GM10248 (cell line): ENCODE measurements at places on chromosomes 13 and 19.

- peak; percentile 80 for DNase-seq
Observed at GRCh38 chr13:22114630-22115311, 443.9 kb downstream of the FGF9 start.

- DNase-seq: no peak
Observed at GRCh38 chr19:31300422-31300821, 48.8 kb downstream of the TSHZ3 start.

- no peak for DNase-seq
Observed at GRCh38 chr13:59691501-59692066, 472.1 kb downstream of the DIAPH3 start.

DNA sequence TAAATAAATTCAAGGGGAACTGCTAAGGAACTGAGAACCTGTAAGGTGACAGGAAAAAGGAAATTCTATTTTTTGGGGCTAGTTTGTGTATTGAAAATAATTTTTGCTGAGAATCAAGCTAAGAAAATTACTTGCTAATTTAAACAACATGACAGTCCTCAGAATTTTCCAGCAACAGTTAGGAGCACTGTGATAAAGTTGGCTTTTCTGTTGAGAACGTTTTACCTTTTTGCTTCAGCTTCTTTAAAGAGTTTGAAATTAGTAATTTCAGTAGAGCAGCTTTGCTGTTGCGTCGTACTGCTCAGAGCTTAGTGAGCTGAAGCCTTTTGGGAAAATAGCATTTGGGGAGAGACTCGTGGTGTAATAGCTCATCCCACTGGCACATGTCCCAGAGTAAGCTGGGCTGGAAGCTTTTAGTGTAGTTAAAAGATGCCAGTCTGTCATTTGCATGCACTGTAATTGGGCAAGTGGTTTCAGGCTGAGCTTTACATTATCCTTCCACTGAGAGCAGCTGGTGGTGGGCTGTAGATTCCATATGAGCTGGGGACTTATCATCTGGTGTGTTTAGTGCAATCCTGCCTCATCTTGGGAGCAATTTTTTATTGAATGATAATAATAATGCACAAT is 69.8 kb downstream of the LRCH1 start:
- no peak for DNase-seq

DNA sequence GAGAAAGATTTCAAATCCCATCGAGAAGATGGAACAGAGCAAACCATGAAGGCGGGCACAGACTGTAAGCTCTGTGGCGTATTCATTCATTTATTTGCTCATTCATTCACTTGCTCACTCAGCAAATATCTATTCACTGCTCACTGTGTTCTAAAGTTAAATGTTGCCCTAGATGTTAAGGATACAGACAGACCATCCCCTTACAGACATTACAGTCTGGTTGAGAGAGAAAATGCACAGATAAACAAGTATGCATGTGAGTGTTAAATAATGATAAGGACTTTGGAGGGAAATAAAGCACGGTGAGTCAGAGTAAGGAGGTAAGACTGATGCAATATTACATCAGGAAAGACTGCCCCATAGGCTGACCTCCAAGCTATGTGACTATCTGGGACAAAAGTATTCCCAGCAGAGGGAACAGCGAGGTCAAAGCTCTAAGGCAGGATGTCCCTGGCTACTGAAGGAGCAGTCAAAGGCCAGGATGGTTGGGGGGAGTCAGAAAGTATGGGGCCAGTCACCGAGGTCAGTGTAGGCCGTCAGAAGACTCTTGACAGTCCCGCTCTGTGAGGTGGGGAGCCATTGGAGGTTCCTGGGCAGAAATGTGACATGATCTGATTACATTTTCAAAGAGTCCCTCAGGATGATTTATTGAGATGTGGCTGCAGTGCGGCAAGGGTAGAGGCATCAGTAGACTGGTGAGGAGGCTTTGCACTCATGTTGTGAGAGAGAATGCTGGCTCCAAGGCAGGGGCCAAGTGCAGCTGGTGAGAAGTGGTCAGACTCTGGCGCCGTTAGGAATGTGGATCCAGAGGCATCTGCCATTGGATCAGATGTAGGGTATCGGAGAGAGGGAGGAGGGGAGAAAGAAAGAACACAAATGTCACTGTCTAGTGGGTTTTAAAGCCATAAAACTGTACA is 37.9 kb downstream of the MBNL2 start:
- DNase-seq: no peak

- DNase-seq: no peak
Observed at GRCh38 chr19:6596621-6597020, 5.7 kb upstream of the CD70 start.

- no peak for DNase-seq
Observed at GRCh38 chr13:64130171-64130570, 2714.5 kb upstream of the PCDH20 start.

DNA sequence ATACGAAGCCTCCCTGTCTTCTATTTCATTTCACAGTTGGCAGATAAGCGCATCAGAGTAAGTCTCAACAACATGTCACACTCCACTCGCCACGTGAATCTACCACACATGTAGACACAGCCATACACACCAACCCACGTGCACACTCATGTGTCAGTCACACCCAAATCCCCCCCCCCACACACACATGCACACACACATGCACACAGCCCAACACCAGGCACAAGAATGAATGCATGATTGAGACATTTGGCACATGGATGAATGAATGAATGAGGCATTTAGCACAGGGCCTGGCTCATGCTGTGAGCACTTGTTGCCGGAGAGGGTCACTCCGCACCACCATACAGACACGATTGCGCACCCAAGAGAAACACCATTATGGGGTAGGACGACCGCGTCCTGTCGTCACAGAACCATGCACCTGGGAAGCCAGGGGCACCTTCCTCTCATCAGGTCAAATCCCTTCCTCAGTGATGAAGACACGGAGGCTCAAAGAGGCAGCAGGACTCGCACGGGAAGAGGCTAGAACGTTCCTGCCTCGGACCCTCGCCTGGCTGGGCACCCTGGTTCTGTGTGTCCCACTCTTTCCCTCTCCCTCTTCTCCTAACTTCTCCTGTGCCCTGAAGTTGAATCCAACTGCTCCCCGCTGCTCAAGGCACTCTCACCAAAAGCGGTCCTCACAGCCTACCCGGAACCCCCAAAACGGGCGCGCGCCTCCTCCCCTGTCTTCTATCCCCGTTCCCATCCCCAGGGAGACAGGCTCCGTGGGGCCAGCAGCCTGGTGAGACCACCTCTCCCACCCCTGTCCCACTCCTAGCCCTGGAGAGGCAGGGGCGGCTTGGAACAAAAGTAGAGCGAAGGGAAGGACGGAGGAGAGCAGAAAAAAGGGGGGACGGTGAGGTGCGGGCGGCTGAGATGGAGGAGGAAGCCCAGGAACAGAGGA is 1.3 kb downstream of the MEIS3 start:
- DNase-seq: no peak

DNA sequence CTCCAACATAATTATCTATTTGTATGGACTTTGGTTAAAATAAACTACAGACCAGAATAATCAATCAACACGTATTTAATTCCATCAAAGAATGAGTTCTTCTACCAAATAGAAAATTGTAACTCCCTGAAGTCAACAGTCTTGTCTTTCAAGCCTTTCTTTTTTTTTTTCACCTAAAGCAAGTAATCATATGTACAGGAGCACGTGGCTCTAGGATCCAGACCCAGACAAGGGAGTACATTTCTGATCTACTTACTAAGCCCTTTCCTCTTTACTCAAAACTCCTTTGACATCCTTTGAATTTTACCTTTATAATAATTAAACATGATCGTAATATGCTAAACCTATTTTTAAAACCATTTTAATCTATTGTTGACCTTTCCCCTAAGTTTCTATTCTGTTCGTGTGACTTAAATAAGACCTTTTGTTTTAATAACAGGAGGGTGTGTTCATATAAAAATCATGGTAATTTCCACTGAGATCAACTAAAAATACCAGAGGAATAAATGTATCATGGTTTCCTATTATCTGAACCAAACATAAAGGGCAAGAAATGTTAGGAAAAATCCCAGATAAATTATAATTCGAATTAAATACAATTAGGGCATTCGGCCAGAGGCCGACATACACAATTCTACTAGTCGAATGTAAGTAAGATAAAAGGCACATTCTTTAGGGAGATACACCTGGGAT is 1.7 kb downstream of the SLC7A1 start:
- DNase-seq: no peak

DNA sequence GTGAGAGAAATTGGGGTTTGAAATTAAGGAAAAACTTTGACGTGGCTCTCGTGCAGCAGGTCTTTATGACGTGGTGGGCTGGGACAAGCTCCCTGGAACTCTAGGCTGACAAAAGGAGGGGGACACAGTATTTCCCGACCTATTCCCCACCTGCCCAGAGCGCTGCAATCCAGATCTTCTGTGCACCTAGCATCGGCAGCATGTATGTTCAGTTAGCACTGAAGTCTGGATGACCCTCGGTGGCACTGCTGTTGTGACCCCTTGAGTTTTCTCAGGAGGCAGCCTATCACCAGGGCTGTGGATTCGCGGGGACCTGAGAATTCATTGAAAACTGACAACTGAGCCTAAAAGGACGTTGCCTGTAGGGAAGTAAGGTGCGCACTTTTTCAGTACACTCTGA is 9.1 kb upstream of the ZNF536 start:
- no peak for DNase-seq

DNA sequence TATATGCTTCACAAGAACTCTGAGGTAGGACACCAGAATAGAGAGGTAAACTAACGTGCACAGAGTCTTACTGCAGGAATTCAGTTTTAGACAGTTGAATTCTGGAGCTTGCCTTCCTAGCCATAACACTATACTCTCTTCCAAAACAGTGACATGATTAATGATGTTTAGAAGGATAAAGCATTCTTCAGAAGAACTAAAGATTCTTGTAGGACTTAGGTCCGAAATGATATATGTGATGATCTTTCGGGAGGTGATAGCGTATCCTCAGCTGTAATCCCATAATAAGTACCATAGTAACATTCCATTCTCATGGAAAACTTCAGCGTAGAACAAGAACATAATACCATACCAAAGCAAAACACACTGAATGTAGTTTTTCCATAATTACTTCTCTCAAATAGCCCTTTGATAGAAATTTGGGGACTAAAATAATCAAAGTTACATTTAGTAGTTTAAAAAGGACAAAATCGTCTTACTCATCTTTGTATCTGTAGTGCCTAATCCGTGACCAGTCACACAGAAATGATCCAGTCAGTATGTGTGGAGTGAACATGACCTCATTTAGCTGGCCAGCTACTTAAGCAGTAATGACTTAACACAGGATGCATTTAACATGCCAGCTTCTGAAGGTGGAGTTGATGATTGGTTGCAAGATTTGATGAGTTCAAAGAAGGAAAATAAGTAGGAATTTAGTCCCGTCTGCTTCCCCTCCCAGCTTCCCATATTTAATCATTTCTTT is 38.4 kb downstream of the PIBF1 start:
- DNase-seq: no peak

DNA sequence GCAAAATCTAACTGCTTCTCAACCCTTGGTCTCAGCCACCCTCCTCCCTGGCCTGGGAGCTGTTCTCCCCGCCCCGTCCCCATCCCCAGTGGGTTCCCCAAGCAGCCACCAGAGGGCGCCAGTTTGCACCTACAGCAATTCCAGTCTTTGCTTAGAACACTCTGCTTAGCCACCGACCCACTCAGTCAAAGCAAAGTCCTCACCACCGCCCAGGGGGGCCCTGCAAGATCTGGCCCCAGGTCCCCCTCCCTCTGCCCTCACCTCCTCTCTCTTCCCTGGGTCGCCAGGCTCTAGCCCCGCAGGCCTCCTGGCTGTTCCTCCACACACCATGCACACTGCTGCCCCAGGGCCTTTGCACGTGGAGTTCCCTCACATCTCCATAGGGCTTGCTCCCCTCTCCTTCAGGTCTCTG is 12.4 kb downstream of the TMEM143 start:
- peak; percentile 81 for DNase-seq

- no peak for DNase-seq
Observed at GRCh38 chr13:110410936-110411687, 104.0 kb downstream of the COL4A2 start.

GRCh38 chr13:25692099-25692498 is 320.3 kb downstream of the ATP8A2 start:
- no peak for DNase-seq

DNA sequence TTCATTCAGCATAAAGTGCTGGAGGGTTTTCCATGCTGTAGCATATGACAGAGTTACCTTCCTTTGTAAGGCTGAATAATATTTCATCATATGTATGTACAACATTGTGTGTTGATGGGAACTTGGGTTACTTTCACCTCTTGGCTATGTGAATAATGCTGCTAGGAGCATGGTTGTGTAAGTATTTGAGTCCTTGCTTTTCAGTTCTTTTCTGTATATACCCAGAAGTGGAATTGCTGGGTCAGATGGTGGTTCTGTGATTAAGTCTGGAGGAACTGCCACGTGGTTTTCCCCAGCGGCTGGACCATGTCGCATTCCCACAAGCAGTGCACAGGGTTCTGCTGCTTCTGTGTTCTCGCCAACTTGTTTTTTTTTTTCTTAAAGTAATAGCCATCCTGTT is 101.2 kb upstream of the TEX29 start:
- DNase-seq: no peak

DNA sequence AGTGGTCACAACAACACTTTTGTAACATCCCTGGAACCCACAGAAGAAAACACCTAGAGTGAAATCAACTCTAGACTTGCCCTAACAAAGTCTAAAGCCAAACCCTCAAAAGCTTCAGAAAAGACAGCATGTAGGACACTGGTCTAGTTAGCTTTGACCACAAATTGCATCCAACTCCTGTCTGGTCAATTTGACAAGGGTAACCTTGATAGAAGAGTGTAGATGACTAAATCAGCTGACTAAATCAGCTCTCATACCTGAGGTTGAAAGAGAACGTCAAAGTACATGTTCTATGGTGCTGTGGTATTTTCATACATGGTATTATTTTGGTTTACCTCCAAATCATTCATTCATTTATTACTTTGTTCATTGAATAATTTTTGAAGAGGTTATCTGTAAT is 272.8 kb downstream of the KLF5 start:
- DNase-seq: no peak

GRCh38 chr19:45150751-45151281 is 10.0 kb downstream of the NKPD1 start:
- DNase-seq: no peak

DNA sequence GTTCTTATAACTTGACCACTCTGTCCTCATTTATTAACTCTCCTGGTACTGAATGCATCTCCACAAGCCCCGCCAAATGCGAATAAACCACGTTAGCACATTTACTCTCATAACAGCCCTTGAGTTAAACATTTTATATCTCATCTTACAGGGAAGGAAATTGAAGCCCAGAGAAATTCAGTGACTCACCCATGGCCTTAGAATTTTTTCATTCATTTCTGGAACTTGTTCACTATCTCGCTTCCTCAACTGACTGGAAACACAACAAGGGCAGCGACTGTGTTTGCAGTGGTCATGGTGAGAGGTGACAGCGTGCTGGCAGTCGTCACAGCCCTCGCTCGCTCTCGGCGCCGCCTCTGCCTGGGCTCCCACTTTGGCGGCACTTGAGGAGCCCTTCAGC is 39.5 kb downstream of the SERP2 start:
- no peak for DNase-seq
